CD4-positive, alpha-beta T cell treated with Interleukin-15 for 4 hours (primary cell): ENCODE measurements at places on chromosomes 11 and 22.

- no peak for DNase-seq
These were observed 2.6 kb downstream of the CD44 start for GRCh38 chr11:35141571-35141971.

- no peak for DNase-seq
These were observed 221.1 kb downstream of the OPCML start for GRCh38 chr11:133311230-133311629.

GRCh38 chr22:20867179-20868024 is 8.6 kb downstream of the SNAP29 start:
- no peak for DNase-seq

GRCh38 chr22:31094021-31094551 is 13.0 kb downstream of the SMTN start:
- DNase-seq, result no peak

GRCh38 chr22:48181263-48181955 is 1419.0 kb downstream of the TBC1D22A start:
- DNase-seq, result no peak

DNA sequence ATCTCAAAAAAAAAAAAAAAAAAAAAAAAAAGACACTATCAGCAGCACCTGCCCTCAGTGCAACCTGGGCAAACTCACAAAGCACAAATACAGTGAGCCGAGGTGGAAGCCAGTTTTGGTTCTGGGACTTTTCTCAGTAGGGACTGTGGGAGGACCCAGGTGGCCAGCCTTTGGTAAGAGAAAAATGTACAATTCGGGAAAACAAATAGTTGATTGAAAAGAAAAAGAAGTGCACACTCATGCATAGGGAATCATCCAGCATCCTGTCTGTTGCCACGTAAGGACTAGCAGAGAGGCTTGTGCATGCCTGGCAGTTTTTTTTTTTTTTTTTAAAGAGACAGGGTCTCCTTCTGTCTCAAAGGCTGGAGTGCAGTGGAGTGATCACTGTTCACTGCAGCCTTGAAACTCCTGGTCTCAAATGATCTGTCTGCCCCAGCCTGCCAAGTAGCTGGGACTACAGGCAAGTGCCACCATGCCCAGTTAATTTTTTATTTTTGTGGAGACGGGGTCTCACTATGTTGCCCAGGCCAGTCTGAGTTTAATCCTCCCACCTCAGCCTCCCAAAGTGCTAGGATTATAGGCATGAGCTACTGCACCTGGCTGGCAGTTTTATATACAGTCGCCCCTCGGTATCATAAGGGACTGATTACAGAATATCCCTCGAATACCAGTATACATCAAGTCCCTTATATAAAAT is 36.7 kb downstream of the TPST2 start:
- DNase-seq, result no peak

- no peak for DNase-seq
These were observed 78.4 kb downstream of the IGLL1 start for GRCh38 chr22:23501708-23502107.

GRCh38 chr11:134254433-134255183 is 1.2 kb downstream of the ACAD8 start:
- DNase-seq, result no peak

DNA sequence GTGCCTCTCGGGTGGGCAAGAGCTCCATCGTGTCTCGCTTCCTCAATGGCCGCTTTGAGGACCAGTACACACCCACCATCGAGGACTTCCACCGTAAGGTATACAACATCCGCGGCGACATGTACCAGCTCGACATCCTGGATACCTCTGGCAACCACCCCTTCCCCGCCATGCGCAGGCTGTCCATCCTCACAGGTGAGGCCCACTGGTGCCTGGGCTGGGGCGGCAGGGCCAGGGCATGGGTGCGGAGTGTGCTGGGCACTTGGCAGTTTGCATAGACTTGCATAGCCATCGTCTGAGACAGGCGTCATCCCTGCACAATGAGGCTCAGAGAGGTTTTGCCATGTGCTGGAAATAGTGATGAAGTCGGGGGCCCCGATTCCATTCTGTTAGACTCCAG is 6.3 kb downstream of the RASD2 start:
- DNase-seq, result no peak

DNA sequence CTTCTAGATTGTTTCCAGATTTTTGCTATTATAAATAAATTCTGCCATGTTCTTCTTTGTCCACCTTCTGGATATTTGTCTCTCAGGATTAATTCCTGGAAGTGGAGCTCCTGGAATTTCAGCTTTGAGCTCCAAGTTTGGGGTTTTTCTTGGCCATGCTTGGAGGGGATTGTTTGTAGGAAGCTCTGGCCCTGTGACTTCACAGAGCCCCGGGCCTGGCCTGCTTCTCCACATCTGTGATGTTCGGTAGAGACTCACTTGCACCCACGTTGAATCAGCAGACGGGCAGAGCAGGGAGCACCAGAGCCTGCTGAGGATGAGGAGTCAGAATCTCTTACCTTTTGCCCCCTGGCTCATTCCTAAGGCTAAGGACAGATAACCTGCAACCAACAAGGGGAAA is 35.7 kb downstream of the LRRC32 start:
- DNase-seq, result no peak

DNA sequence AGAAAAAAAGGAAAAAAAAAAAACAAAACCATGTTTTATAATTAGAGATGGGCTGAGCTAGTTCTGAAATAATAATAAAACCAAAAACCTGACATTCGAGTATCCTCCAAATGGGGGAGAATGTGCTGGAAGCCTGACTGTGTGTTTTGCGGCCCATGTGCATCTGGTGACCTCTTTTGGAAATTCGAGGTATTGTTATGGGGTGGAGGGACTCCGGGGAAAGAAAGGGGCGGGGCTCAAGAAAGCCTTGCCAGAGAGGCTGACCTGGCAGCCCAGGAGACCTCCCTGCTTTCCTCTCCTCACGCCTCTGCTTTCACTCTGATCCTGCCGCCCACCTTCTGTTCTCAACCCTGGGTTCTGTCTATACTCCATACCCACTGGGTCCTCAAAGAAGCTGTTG is 72.9 kb downstream of the CTTN start:
- no peak for DNase-seq

DNA sequence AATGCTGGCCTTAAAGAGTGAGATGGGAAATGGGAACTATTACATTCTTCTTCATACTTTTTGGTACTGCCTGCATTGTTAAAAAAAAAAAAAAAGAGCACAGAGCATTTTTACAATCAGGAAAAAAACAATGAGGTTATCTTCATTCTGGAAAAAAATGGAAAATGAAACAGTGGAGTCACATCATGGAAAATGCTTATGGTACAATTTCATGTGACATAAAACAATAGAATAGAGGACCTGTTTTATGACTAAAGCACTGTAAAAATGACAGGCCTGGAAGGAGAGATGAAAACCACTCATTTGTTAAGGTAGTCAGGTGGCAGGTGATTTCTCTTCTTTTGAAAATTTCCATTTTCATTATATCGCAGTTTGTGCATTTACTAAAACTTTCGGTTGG is 75.0 kb downstream of the TIMP3 start:
- DNase-seq, result no peak

- DNase-seq, result peak; percentile 16
These were observed 72.7 kb downstream of the FEZ1 start for GRCh38 chr11:125423247-125423849.

- DNase-seq, result no peak
These were observed 6.6 kb downstream of the CERK start for GRCh38 chr22:46731246-46732040.

DNA sequence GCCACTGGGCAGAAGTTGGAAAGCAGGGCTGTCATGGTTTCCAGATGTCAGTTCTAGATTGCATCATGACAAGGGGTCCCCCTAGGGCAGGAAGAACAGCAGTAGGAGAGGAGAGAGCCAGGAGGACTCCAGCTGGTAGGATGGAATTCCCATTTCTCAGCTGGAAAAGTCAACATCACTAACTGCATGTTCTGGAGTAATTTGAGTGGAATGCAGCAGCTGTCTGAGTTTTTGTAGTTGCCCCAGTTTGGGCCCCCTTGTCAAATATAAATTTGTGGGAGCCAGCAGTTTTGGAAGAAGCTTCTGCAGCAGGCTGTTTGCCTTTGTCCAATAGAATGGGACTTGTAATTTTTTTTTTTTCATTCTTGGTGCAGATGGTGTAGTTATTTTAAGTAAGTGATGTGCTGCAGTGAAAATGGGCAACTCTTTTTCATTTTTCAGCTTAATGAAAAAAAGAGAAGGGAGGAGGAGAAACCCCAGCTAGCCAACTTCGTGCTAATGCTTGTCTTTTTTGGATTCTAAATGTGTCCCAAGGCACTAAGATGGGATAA is 86.9 kb downstream of the LDLRAD3 start:
- DNase-seq, result no peak

DNA sequence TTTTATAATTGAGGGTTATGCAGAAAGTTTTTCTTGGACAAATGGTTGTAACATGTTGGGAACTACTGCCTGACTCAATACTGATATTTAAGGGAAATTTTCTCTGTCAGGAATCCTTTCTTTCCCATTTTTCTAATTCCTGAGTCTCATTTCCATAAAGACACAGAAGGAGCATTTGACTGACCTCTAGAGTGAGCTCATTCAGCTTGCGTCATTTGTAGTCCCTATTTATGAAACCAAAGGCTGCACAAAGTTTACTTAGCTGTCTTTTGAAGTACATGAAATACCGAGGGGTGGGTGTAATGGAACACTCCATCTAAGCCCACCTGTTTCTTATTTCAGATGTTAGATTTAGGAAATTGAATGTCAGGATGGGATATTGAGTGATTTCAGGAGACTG is 359.5 kb upstream of the C11orf87 start:
- no peak for DNase-seq

- no peak for DNase-seq
These were observed 5.2 kb downstream of the LGR4 start for GRCh38 chr11:27467181-27467913.

DNA sequence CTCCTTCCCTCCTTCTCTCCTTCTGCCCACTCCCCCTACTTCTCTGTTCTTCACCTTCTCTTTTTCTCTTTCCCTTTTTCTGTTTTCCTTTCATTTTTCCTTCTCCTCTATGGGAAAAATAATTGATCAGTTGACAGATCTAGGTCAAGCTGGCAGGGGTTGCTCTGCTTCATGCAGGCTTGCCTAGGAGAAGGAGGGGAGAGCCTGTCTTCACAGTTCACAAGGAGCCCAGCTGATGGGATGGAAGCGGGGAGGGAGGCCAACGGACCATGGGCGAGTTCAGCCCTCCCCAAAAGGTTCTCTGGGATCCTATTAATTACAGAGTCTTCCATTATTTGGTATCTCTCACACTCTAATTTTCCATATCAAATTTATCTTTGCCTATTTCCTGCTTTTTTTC is 5.5 kb downstream of the NTM start:
- no peak for DNase-seq

GRCh38 chr11:112363527-112363926 is 102.9 kb upstream of the PLET1 start:
- DNase-seq, result no peak

DNA sequence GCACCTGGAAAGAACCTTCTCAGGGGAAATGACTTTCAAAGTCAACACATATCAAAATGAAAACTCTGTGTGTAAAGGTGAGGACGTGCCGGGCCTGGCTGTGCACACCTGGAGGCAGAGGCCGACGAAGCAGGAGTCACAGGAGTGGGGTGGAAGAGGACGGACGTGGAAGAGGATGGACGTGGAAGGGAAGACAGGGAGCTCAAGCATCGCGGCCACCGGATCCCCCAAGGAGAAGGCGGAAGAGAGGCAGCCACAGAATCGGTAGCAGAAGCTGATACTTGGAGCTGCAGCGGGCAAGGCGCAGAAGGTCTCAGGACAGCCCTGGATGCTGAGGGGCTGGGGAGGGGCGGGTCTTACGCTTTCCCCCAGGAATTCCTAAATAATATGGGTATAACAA is 519.8 kb downstream of the BRD1 start:
- no peak for DNase-seq

DNA sequence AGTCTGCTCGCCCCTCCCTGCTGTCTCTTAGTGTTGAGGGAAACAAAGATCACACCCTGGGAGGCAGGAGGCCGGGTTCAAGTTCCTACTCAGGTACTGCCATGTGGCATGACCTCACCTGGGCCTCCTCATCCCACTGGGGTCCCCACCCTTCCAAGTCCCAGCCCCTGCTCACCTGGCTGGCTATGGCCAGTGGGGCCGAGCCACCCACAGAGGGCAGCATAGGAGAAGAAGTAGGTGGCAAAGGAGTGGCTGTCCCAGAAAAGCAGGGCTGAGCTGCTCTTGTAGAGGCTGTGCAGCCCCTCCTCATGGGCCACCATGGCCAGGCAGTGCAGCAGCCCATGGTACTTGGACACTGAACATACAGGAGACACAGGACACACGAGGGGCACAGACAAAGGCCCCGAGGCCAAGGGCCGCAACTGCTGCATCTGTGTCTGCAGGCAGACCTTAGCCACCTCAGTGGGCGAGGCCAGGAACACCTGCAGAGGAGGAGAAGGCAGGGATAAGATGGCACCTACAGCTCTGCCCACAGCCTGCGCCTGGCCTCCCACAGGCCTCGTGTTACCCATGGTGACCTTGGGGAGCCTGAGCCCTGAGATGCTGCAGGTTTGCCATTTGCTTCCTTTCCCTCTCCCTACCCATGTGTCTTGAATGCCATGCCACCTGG is 50.6 kb upstream of the MPEG1 start:
- DNase-seq, result no peak

DNA sequence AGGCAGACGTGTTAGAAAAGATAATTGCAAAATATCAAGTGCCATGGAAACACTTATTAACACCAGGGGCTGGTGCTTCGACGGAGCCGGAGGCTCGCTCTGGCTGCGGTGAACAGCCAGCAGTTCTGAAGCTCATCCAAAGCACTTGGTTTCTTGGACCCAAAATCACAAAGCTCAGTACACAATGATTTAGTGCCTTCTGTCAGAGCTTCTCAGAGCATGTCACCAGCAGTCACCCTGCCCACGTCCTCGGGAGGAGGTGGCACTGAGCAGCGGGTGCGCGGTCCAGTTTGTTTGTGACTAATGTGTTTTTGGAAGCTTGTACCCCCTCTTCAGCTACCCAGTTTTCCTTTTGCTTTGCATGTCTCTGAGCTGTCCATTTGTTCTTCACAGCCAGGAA is 58.7 kb upstream of the KIRREL3 start:
- DNase-seq, result no peak

DNA sequence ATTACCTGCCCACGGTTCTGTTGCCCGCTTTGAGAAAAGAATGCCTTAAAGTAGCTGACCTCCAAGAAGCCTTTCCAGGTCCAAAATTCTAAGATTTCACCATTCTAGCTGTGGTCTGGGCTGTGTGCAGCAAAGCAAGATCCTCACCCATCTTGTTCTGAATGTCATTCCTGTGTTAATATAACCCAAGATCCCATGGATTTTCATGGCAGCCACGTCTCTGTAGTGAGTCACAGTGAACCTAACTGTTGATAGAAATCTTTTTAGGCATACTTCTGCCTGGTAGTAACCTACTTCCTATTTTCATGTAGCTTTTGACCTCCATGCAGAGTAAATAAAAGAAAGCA is 210.0 kb downstream of the NAV2 start:
- no peak for DNase-seq
